ENCODE measurements at places on chromosomes 1 and 21. TPM values are rescaled to one million over a fixed set of nuclear protein-coding genes. Genes with fewer than 3 reads are reported as not detected.

The GPR3 gene
- 4.1 TPM for total RNA-seq

The HES3 gene
- not detected for total RNA-seq

The OR2L2 gene
- 0.06 TPM for total RNA-seq

The ANKRD45 gene
- total RNA-seq: not detected

The PLXNA2 gene
- 0.34 TPM for total RNA-seq

The HSD3B2 gene
- not detected for total RNA-seq

The RSPH1 gene
- total RNA-seq: not detected

The IGSF21 gene
- not detected for total RNA-seq

The MFN2 gene
- total RNA-seq: 85.9 TPM

The GNG4 gene
- 6.8 TPM for total RNA-seq

The NMNAT2 gene
- not detected for total RNA-seq

The LIPI gene
- not detected for total RNA-seq

The IVL gene
- total RNA-seq: not detected

The SELE gene
- not detected for total RNA-seq

The LYPD8 gene
- not detected for total RNA-seq

The TMEM51 gene
- total RNA-seq: not detected

The SNRPE gene
- 390 TPM for total RNA-seq

The SPRR2D gene
- not detected for total RNA-seq

The PBX1 gene
- total RNA-seq: not detected

The CCDC185 gene
- total RNA-seq: not detected

The KRTAP13-2 gene
- total RNA-seq: not detected

The ALX3 gene
- total RNA-seq: not detected

The TSNAX gene
- 47.6 TPM for total RNA-seq

The GCSAML gene
- 0.51 TPM for total RNA-seq

The SLC2A5 gene
- total RNA-seq: not detected

The HORMAD1 gene
- total RNA-seq: not detected

The SLC44A3 gene
- not detected for total RNA-seq

The CNIH4 gene
- 58.8 TPM for total RNA-seq

The CDC14A gene
- total RNA-seq: 16.0 TPM

The PTPRU gene
- 0.42 TPM for total RNA-seq

The TMEM39B gene
- 26.5 TPM for total RNA-seq

The TRIM17 gene
- total RNA-seq: 3.2 TPM

The DNAI4 gene
- 0.99 TPM for total RNA-seq

The CCDC17 gene
- 1.3 TPM for total RNA-seq

The SPRR5 gene
- not detected for total RNA-seq

The LCE1F gene
- total RNA-seq: not detected

The BTG2 gene
- total RNA-seq: 95.3 TPM

The CRYAA gene
- total RNA-seq: not detected

The NBPF19 gene
- total RNA-seq: 10.6 TPM

The FCGR3B gene
- total RNA-seq: not detected

The TSHB gene
- not detected for total RNA-seq

The CD244 gene
- total RNA-seq: 1.9 TPM

The KRTAP22-1 gene
- total RNA-seq: not detected

The C1QTNF12 gene
- 1.2 TPM for total RNA-seq

The MYBPHL gene
- total RNA-seq: not detected

The SPRR4 gene
- total RNA-seq: not detected

The CDC42SE1 gene
- 178 TPM for total RNA-seq

The CD1E gene
- not detected for total RNA-seq

The DAP3 gene
- total RNA-seq: 159 TPM

The RGS13 gene
- not detected for total RNA-seq

The PADI4 gene
- total RNA-seq: 0.63 TPM

The MLLT11 gene
- 4.4 TPM for total RNA-seq

The TGFB2 gene
- not detected for total RNA-seq

The BRINP3 gene
- total RNA-seq: not detected

The CD2 gene
- 383 TPM for total RNA-seq

The RNF11 gene
- 35.1 TPM for total RNA-seq

Measured in activated CD8-positive, alpha-beta memory T cell treated with anti-CD3 and anti-CD28 coated beads for 36 hours (primary cell).